ENCODE measurements at places on chromosomes 7 and 10. TPM values are rescaled to one million over a fixed set of nuclear protein-coding genes. Genes with fewer than 3 reads are reported as not detected.

Gene JMJD1C
- 71.6 TPM for total RNA-seq

Gene TEX47
- not detected for total RNA-seq

Gene GSTK1
- total RNA-seq: 106 TPM

Gene CYP2C9
- total RNA-seq: not detected

Gene SLC39A12
- not detected for total RNA-seq

Data from A172 (cell line).